ENCODE measurements at places on chromosomes 16 and 17.

GRCh38 chr17:81939881-81940385, 2.8 kb upstream of the PYCR1 start:
- no peak for DNase-seq

- DNase-seq = no peak
Measured at GRCh38 chr16:89392881-89393737, 97.3 kb downstream of the ANKRD11 start.

GRCh38 chr17:10268005-10268404, 69.6 kb upstream of the GAS7 start:
- DNase-seq = no peak

DNA sequence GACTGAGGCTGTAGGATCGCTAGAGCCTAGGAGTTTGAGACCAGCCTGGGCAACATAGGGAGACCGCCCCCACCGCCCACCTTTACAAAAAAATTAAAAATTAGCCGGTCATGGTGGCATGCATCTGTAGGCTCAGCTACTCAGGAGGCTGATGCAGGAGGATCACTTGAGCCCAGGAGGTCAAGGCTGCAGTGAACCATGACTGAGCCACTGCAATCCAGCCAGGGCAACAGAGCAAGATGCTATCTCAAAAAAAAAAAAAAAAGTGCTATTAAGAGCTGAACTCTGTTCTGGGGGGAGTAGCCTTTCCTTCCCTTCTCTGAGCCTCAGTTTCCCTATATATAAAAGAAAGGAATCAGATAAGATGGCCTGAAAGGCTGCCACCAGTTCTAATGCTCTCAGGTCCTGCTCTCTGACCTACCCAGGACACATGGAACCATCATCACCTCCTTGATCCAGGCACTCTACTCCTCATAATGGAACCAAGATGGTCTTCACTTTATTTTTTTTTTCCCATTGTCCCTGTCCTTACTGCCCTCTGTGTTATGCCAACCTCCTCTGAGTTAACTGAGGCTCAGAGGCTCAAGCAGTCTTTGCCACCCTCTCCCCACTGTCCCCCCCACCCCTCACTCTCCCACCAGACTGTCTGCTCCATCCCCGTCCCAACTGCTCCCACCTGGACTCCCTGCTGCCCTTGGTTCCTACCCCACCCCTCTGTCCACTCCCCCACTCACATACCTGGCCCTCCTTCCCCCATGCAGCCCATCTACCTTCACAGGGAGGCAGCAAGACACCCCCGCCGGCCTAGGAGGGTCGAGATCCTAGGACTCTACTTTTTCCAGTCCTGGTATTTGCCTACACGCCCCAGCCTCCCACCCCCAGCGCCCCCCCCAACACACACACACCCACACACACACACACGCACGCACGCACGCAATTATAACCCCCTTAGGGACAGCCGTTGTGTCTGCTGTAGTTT, 23.8 kb upstream of the EIF1 start:
- DNase-seq = no peak

- DNase-seq = no peak
Measured at GRCh38 chr16:89014403-89015230, 37.6 kb upstream of the CBFA2T3 start.

DNA sequence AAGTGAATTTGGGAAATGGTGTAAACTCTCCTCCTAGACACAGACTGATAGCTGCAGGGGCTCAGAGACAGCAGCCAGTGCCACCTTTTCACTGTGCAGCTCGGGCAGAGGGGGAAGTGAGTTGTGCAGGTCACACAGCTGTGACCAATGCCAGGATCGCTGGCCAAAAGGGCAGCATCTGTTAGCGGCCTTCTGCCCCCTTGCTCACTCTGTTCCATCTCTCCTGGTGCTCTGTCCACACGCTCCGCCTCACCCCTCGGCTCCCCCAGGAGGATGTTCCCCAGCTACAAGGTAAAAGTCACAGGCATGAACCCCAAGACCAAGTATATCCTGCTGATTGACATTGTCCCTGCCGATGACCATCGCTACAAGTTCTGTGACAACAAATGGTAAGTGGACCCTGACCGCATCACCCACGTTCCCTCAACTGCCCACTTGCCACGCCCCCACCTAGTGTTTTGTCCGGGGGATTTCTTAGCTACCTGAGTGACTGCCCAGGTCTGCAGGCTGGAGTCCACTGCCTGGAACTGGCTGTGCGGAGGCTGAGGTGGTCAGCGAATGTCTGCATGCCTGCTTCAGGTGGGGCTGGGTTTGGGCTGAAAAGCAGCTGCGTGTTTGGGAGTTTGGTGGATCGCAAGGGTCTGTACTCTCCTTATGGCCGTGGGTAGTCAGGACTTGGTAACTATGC, 13.5 kb downstream of the TBX4 start:
- no peak for DNase-seq

DNA sequence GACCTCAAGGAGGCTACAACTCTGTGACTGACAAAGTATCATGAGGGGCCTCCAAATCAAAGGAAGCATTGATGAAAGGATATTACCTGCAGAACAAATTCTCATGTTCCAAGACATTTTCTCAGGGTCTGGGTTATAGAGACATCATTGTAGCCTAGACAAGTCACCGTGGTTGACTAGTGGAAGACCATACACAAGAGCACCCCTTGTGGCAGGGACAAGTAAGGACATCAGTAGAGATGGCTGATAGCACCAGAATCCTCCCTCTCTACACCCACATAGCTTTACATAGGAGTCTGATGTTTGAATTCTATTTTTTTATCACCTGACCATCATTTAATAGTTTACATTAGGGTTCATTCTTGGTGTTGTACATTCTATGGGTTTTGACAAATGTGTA, 32.5 kb upstream of the CDH8 start:
- DNase-seq = peak; percentile 2

GRCh38 chr16:78574571-78574970, 475.1 kb downstream of the WWOX start:
- no peak for DNase-seq

DNA sequence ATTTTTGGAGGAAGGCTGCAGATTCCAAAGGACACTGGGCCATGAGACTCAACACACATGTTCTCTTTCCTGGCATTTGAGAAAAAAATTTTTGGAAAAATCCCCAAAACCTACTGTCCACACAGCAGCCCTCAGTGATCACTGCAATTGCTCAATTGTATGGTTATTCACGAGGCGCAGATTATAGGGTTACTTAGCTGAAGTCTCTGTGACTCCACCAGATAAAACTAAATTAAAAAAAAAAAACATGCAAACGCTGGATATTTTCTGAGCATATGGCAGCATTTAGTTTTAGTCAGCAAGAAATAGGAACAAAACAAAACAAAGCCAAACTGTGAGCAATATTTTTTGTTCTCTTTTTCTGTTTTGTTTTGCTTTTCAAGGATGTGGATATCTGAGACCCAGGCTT, 83.8 kb upstream of the FAM20A start:
- no peak for DNase-seq

DNA sequence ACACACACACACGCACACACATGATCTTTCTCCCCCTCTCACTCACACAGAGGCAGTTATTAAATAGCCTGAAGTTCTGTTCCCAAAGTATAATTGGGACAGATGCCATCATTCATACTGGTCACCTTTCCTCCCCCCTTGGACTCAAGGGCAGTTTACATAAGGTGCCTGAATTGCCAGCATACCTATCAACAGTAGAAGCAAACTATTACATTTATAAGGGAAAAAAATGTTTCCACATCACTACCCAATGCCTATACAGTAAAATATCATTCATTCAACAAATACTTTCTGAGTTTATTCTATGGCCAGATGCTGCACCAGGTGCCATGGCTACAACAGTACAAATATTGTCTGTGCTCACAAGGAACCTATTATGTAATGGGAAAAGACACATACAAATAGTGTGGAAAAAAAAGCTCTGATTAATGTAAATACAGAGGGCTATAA, 6.3 kb downstream of the CNTD1 start:
- no peak for DNase-seq

GRCh38 chr17:64329588-64329987, 61.1 kb downstream of the PECAM1 start:
- DNase-seq = no peak

DNA sequence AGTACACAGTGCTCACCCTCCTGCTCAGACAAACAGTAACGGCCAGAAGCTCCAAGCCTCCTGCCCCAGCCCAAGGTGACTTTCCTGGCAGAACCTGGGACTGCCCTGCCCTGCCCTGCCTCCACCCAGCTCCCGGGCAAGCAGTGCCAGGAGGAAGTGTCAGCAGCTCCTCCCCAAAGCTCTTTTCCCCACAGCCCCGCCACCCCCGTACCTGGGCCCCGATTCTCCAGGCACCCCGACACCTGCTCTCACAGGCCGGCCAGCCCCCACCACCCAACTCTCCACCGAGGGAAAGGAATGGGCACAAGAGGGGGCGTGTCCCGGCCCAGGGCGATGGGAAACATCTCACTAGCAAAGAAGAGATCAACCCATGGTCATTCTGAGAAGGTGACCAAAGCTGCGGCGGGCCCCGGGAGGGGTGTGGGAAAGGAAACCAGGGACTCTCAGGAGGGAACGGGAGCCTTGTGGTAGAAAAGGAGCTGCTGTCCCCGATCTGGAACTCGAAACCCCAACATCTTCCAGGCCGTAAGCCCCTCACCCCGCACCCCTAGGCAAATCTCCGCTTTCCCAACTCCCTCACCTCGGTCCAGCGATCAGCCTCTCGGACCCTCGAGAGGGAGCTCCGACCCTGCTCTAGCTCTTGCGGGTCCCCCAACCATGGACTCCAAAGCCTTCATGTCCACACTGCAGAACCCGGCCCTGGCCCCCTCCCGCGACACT, 1.2 kb downstream of the BCAR1 start:
- no peak for DNase-seq

DNA sequence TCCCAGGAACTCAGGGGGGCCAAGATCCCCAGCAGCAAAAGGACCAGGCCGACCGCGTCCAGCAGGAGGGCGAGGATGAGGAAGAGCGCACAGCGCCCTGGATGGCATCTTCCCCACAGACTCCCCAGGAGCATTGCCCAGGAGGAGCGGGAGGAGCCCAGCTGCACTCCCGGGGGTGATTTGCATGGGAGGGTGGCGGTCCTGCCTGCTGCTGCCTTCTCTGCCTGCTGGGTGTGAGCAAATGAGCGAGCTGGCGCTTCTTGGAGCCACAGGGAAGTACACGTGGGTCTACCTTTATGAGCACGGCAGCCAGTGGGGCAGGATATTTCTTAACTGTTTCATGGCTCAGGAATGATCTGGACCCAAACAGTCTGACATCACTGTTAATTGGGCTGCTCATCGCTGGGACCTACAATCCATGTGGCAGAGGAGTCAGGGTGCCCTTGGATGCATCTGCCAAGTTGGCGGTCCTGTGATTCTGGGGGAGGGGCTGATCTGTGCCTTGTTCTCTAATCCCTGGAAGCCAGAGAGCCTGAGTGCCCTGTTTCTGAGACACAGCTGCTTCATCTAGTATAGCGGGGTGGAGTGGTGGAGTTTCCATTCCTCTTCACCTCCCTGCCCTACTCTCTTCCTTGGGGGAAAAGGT, at the start of gene TMEM238L:
TSS of gene TMEM238L (minus strand) at position 270 of the 646 bp plus-strand sequence. CDS start at position 134, 136 bp downstream.
- DNase-seq = no peak

GRCh38 chr17:44187131-44187899, 543 bp downstream of the TMUB2 start:
- DNase-seq = no peak

- no peak for DNase-seq
Measured at GRCh38 chr16:3727806-3728381, 10.6 kb upstream of the TRAP1 start.

DNA sequence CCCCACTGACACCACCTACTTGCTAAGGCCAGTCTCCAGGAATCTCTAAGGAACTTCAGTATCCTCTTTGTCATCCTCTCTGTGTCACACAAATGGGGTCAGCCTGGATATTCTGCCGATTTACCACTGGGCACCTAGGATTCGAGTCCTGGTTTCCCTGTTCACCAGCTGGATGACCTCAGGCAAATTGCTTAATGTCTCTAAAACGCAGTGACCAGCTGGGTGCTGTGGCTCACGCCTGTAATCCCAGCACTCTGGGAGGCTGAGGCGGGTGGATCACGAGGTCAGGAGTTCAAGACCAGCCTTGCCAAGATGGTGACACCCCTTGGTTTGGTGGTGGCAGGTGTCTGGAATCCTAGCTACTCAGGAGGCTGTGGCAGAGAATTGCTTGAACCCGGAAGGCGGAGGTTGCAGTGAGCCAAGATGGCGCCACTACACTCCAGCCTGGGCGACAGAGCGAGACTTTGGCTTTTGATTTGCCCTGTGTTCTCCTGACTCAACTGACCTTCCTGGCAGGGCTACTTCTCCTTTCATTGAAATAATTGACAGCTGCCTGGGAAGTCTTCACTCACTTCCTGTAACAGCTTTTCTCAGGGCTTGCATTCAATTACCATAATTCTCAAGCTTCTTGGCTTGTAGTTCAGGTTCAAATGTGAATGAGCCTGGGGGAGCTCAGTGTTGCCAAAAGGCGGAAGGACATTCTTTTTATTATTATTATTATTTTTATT, 15.4 kb downstream of the SYCE1L start:
- no peak for DNase-seq

- no peak for DNase-seq
Measured at GRCh38 chr17:3798273-3799180, 2.5 kb downstream of the ITGAE start.

DNA sequence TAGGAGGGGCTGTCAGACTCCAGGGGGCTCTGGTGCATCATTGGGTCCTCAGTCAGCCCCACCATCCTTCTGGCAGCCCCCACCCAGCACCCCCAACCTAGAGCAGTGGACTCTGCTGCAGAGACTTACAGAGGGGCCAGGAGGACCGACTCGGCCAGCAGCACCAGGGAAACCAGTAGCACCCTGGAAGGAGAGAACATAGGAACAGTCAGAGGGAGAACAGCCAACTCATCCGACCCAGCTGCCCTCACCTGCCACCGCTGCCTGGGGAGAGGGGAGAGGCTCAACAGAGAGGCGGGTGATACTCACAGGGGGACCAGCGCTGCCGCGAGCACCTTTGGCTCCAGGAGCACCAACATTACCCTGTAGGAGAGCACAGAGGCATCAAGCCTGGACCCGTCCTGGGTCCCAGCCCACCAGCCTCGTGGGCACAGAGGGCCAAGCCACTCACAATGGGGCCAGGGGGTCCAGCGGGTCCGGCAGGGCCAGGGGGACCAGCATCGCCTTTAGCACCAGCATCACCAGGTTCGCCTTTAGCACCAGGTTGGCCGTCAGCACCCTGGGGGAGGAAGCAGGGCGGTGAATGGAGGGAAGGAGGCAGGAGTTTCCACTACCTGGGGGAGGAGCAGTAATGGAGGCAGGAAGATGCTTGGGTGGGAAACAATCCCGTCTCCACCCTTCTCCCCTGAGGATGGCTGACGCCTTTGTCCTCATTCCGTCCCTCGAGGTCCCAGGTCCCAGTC, 11.7 kb downstream of the COL1A1 start:
- no peak for DNase-seq

Measured in HL-60 (cell line).